ENCODE measurements at places on chromosomes 7 and 10.

GRCh38 chr10:126533644-126534043, 136.8 kb downstream of the C10orf90 start:
- DNase-seq: no peak

DNA sequence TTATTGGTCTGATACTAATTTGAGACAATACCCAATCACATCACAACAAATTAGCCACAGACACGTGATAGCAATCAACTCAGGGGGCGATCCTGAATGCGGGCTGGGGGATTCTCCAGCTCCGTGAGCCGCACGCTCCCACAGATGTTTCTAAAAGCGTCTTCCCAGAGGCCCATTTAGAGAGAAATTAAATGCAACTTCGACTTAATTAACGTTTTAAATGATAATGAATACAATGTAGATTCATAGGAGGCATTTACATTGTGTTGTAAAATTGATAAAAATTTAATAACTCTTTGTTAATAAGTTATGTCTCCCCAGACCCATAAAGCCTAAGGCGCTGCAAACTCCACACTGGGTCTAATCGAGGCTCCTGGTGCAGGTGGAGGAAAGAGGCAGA, 642.6 kb downstream of the KCNMA1 start:
- DNase-seq: no peak

DNA sequence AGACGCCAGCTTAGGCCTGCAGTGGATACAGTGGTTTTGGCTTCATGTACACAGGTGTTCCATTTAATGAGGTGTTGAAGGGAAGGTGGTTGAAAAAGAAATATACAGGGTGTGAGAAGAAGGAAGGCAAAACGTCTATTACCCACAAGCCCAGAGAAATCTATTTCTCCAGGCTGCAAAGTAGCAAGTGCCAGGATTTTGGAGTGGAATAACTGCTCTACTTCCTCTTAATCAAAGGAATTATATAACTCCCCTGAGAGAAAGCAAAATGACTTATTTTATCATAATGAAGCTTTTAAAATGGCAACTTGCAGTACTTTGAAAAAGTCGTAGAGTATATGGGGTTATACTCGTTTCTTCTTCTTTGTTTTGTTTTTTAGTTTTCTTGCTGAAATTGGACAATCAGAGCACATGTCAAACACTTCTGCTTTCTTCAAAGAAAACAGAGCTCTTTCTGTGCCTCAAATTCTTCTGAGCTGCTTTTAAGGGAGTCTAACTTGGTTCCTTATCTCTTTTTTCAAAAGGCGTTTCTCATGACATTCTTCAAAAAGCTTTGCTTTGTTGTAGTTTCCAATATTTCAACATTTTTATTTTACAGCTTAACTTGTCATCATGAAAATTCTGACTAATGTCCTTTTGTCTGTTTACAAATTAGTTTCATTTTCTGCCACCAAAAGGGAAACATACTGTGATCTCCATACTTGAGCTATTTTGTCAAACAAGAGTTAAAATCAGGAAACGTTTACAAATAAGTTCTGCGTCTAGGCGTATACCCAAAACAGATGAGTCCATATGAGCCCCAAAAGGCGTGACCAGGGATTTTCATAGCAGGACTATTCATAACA, 289.7 kb downstream of the FRMD4A start:
- no peak for DNase-seq

- no peak for DNase-seq
Observed at GRCh38 chr10:72077275-72077990, 10.9 kb downstream of the SPOCK2 start.

- no peak for DNase-seq
Observed at GRCh38 chr10:27911539-27911938, 87.3 kb downstream of the ODAD2 start.

DNA sequence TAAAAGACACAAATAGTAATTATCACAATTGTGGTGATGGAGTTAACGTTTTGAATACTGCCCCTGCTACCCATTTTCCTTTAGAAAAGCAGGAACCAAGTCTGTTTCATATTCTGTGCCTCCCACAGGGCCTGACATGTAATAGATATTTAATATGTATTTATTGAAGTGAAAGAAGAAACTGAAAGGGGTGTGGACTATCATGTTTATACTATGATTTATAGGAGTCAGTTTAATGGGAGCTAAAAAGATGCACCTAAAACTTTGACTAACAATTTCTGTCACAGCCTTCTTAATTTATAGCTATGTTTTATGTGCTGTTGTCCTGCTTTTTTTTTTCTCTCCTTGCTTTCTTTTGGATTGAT, 24.1 kb upstream of the BHLHA15 start:
- DNase-seq: no peak

GRCh38 chr7:44853391-44853790, 5.5 kb upstream of the H2AZ2 start:
- no peak for DNase-seq

GRCh38 chr10:14438576-14438975, 107.9 kb upstream of the FRMD4A start:
- no peak for DNase-seq

DNA sequence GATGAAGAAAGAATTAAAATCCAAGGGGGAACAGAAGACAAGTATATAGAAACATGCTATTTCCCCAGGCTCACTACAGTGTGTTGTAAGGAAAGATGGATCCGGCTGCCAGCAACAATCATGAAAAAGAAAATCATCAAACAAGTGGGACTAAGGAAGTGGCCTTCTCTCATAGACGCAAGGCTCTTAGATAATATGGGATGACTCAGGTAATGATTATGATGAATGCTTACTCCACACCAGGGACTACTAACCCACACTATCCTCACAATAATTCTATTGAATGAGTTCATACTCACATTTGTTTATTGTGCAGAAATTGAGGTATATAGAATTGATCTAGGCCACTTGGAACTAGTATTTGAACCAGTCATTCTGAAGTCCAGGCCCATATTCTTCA, 111.2 kb upstream of the BET1 start:
- DNase-seq: no peak

GRCh38 chr7:74061840-74062539, 21.6 kb upstream of the LIMK1 start:
- DNase-seq: no peak

- DNase-seq: no peak
Observed at GRCh38 chr10:22765660-22766547, 51.5 kb upstream of the PIP4K2A start.

- DNase-seq: no peak
Observed at GRCh38 chr10:124703778-124704427, 40.3 kb downstream of the FAM53B start.

DNA sequence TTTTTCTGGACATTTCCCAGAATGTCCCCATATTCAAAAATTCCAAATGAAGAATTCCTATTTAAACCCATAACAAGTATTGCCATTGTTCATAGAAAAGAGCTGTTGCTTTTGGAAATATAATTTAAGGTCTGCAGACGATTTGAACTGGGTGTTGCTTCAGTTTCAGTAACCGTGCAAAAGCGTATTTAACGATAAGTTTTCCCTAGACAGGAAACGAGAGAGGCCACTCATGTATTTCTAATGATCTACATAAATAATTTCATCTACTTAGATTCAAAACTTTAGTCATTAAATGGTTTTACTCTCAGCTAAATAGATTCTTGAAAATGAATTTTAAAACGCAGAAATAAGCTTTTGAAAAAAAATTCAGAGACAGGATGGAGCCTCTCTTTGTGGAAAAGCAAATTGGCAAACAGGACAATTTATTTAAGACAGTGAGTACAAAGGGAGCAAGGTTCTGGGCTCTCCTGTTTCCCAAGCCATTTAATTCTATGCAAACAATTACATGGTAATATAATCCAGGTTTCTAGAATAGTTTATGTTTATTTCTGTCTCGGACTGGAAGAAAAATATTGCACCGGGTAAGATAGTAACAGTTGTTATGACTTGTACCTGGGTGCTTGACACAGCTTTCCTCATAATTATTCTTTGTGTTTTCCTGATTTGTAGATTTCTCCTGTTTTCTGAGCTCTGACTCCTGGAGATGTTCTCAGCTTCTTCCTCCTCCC, 263.0 kb downstream of the BAMBI start:
- no peak for DNase-seq

- DNase-seq: no peak
Observed at GRCh38 chr7:98213296-98213887, 2.2 kb downstream of the BHLHA15 start.

- DNase-seq: no peak
Observed at GRCh38 chr10:69057951-69058297, 30.0 kb upstream of the SRGN start.

DNA sequence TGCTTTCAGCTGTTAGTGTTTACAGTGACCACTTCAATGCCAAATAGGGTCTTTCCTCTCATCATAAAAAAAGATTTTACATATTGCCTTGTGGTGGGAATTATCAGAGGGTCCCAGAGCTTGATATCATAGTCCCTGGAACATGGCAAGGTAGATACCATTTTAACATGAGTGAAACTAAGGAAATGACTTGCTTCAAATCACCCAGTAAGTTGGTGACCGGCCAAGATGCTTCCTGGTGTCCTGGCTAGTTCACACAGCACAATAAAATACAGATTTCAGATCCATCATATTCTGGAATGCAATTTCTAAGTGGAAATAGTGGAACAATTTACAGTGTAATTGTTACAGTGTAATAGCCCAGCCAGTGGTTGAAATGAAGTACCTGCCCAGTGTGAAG, 36.6 kb downstream of the CNNM1 start:
- DNase-seq: no peak

- no peak for DNase-seq
Observed at GRCh38 chr7:107661865-107662379, 1.3 kb downstream of the SLC26A4 start.

- DNase-seq: no peak
Observed at GRCh38 chr10:34479520-34480179, 335.4 kb downstream of the PARD3 start.

- DNase-seq: peak; percentile 68
Observed at GRCh38 chr7:100799037-100799896, 28.1 kb downstream of the EPHB4 start.

GRCh38 chr7:90968871-90969270, 295.4 kb upstream of the FZD1 start:
- DNase-seq: no peak

GRCh38 chr10:22617516-22617915, 96.9 kb downstream of the PIP4K2A start:
- DNase-seq: no peak

- no peak for DNase-seq
Observed at GRCh38 chr10:118978998-118979350, 50.5 kb upstream of the NANOS1 start.

DNA sequence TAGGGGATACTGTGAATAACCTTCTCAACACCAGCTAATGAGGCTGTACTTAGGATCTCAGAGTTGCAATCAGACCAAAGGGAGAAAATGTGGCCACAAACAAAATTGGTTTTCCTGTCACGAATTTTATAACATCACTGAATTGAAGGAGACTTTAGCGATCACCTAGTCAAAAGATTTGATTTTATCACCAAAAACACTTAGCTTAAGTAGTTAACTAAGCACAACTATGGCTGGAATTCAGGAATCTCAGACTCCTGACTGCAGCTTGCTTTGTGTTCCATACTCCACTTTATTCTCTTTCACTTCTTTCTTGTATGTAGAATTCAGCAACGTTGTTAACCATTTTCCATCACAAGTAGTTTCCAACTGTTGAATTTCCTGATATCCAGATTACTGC, 152.0 kb downstream of the SLC16A9 start:
- DNase-seq: peak; percentile 29

GRCh38 chr7:23767514-23767913, 57.5 kb downstream of the STK31 start:
- no peak for DNase-seq

GRCh38 chr7:99092064-99092720, 51.7 kb downstream of the SMURF1 start:
- DNase-seq: no peak

- no peak for DNase-seq
Observed at GRCh38 chr10:81963606-81964005, 88.6 kb downstream of the NRG3 start.

- no peak for DNase-seq
Observed at GRCh38 chr10:111479966-111480365, 403.1 kb downstream of the ADRA2A start.

GRCh38 chr10:132888898-132889490, 53.4 kb downstream of the CFAP46 start:
- DNase-seq: no peak

- DNase-seq: peak; percentile 45
Observed at GRCh38 chr7:47763063-47763974, 181.4 kb upstream of the TNS3 start.

DNA sequence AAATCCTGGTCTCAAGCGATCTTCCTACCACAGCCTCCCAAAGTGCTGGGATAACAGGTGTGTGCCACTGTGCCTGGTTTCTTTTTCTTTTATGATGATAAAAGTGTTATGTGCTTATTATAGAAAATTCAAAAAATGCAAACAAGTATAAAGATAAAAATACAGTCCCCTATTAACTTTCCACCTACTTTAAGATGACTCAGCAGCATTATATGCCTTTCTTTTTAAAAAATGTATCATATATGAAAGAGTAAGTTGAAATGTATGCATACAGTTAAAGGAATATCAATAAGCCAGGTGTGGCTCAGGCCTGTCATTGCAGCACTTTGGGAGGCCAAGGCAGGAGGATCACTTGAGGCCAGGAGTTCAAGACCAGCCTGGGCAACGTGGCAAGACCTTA, 216.9 kb upstream of the GALNT17 start:
- DNase-seq: no peak

GRCh38 chr7:6532516-6532915, 18.7 kb downstream of the GRID2IP start:
- peak; percentile 13 for DNase-seq
